Cerebellar nuclear complex (tissue), 1 donor: ENCODE measurements at places on chromosomes 16 and 17.

- DNase-seq: peak; percentile 44
Measured at GRCh38 chr16:30417529-30418349, 10.3 kb downstream of the ZNF771 start.

DNA sequence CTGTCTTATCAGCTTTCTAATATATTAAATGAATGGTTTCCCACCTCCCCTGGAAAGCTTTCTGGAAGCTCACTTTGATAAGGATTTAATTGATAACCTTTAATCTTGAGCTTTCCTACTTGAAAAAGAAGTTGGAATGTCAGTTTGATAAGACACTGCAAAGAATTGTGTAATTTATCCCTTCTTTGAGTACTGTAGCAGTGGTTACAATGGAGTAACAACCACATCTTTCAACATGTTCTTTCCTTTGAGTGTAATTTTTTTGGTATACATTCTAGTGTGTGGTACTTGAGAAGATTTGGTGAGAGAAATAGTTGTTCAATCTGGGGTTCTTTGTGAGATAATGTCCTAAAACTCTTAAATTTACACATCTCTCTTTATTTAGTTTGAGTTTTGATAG lies 43.4 kb downstream of the CPD start:
- DNase-seq: no peak

DNA sequence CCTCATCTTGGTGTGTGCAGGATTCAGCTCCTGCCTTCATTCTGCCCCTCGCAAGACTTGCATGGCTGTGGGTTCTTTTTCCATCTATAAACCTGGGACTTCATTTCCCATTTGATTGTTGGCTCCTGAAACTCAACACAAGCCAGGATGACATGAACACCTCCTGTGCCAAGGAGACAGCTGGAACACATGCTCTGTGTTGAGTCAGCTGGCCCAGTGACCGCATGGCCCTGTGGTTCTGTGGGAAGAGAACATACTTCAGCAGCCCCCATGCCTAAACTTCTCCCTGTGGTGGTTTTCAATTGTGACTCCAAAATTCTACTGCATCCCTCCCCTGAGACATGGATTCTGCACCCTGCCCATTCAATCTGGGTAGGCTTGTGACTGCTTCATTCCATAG lies 57.9 kb upstream of the FOXF1 start:
- no peak for DNase-seq

- DNase-seq: no peak
Measured at GRCh38 chr17:17303847-17304490, 796 bp downstream of the NT5M start.

- no peak for DNase-seq
Measured at GRCh38 chr16:85437166-85438052, 175.7 kb upstream of the GSE1 start.

GRCh38 chr16:48613061-48613957 lies 3.3 kb upstream of the N4BP1 start:
- DNase-seq: no peak

GRCh38 chr17:39617446-39618245 lies 9.1 kb upstream of the PPP1R1B start:
- no peak for DNase-seq

- DNase-seq: no peak
Measured at GRCh38 chr16:74635303-74635702, 28.4 kb upstream of the GLG1 start.

DNA sequence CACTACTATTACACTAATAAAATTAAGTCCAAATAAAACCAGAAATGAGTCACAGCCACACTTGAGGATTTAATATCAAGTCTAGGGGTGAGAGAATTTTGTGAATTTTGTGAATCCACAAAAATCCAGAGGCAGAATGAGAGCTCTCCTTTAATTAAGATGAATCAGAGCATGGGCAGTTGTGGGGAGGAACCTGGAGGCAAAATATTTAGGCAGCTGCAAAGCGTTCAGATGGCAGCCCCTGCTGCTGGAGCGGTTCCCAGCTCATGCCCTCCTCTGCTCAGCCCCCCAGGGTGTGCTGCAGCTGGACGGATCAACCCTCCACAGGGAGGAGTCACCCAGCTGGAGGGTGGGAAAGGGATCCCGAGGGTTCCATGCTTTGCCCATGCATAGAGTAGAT lies 43.4 kb upstream of the IRX6 start:
- DNase-seq: no peak

DNA sequence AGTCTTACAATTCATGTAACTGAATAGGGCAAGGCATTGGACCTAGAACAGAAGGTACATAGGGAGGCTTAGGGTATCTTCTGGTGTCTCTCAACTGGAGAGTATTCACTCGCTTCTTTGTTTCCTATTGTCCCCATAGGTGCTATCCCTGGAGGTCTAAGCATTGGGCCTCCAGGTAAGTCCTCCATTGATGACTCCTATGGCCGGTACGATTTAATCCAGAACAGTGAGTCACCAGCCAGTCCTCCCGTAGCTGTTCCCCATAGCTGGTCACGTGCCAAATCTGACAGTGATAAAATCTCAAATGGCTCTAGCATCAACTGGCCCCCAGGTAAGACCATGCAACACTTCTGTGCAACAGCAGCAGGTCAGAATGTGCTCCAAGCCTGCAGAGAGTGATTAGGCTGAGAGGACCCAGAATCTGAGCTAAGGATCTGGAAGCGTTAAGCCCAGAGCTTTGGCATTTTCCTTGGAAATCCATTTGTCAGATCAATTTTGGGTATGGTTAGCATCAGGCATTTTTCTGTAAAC lies 35.7 kb downstream of the TMC6 start:
- DNase-seq: no peak

- no peak for DNase-seq
Measured at GRCh38 chr17:65633988-65634387, 72.5 kb upstream of the AXIN2 start.

DNA sequence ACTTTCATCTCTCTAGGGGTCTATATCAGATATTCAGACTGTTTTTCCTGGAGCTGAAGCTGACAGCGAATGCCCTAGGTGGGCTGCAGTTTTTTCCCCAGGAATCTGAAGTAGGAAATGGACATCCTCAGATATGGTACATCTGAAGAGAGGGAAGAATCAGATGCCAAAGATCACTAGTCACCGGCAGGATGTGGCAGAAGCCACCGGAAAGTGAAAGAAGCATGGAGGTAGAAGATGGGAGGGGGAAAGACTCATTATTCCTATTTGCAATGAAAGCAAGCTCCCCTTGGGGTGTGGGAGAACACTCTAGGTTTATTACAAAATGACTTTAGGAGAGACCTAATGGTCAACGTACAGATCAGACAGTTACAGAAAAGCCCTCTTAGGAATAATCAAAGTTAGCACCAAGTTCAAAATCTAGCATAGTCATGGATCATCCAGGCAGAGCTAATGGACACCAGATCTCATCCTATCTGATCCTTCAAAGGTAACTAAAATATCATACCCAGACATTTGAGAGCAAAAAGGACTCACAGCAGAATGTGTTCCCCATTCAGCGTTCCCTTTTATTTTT lies 110.7 kb downstream of the HS3ST3A1 start:
- no peak for DNase-seq

- no peak for DNase-seq
Measured at GRCh38 chr17:67221062-67221998, 23.7 kb downstream of the HELZ start.

DNA sequence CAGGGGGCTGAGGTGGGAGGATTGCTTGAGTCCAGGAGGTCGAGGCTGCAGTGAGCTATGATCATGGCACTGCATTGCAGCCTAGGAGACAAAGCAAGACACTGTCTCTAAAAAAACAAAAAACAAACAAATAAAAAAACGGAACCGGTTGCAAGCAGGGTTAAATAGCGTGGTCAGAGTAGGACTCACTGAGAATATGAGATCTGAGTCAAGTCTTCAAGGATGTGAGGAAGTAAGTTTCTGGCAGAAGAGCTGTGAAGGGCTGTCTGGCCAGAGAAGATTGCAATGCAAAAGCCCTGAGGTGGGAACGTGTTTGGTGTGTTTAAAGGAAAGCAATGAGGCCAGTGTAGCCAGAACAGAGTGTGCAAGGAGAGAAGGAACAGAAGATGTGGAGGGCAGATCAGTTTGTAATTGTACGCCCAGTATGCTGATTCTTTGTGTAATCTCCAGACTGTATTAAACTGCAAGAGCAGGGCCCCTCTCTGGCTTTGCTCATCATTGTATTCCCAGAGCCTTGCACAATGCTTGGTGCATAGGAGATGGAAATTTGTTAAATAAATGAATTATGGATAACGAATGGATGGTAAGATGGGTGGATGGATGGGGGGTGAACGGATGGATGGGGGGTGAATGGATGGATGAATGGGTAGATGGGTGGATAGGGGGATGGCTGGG lies 6.3 kb downstream of the G6PC1 start:
- DNase-seq: no peak

DNA sequence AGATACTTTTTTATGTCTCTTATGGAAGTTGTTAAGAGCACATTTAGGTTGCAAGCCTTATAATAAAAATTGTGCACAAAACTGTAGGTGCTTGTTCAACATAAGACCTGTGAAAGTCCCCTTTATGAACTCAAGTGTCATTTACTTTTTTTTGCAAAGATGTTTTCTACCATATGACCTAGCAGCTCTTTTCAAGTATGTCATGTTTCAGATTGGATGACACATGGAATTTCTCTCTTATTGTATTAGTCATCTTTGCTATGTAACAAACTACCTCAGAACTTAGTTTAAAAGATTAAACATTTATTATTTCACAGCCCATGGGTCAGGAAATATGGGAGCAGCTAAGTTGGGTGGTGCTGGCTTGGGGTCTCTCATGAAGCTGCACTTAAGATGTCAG lies 57.9 kb downstream of the PHKB start:
- DNase-seq: no peak

GRCh38 chr16:57884655-57885133 lies 82.4 kb upstream of the KIFC3 start:
- no peak for DNase-seq

- no peak for DNase-seq
Measured at GRCh38 chr16:2095918-2096582, 39.6 kb downstream of the PKD1 start.

DNA sequence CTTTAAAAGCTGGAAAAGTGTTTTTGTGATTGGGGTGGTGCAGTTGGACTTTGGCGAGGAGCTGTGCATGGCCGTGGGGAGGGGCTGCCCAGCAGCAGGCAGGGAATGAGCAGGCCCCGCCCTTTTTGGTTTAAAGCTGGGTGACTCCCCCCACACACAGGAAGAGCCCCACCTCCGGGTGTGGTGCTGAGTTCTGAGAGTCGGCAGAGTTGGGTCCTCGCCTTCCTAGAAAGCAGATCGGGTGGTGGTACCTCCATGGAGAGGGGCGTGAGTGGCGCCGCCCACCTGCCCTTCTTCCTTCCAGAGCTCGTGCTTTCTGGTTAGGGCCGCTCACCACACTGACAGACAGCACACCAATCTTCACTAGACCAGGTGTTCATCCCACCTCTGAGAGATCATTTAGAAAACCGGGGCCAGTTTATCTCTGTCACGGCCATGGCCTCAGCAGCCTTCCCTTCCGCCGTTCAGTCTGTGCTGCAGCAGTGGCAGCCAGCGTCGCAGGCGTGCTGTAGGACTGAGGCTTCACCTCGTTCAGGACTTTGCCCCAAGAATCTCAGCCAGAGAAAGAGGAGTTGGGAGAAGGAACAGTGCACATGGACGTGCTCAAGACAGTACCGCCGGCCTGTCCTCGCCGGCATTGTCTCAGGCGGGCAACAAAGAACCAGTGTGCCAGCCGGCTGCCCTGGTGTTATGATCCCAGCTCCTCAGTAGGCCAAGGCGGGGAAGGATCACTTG lies 144.0 kb upstream of the CHMP6 start:
- DNase-seq: no peak

DNA sequence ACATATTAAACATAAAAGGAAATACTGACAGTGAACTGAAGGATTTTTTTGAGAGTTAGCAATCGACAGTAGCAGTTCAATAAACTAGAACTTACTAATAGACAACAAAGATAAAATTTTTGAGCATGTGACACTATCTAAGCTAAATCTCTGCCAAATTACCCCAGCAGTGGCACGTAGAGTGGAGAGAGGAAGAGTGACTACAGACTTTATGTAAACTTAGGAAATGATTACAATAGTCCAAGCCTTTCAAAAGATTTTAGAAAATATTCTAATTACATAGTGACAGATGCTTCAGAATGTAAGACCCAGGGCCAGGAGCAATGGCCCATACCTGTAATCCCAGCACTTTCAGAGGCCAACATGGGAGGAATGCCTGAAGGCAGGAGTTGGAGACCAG lies 52.4 kb downstream of the CFDP1 start:
- DNase-seq: no peak

GRCh38 chr17:28326114-28326513 lies 7.1 kb downstream of the TMEM97 start:
- no peak for DNase-seq

- no peak for DNase-seq
Measured at GRCh38 chr16:29779474-29779873, 1.4 kb downstream of the ZG16 start.

- DNase-seq: no peak
Measured at GRCh38 chr16:72840631-72841381, 207.1 kb downstream of the ZFHX3 start.

- peak; percentile 50 for DNase-seq
Measured at GRCh38 chr17:32127158-32127897, 15.0 kb upstream of the RHOT1 start.

- peak; percentile 31 for DNase-seq
Measured at GRCh38 chr16:30953511-30954124, 3.9 kb upstream of the SETD1A start.

GRCh38 chr17:82081546-82081945 lies 15.9 kb upstream of the DUS1L start:
- DNase-seq: no peak

DNA sequence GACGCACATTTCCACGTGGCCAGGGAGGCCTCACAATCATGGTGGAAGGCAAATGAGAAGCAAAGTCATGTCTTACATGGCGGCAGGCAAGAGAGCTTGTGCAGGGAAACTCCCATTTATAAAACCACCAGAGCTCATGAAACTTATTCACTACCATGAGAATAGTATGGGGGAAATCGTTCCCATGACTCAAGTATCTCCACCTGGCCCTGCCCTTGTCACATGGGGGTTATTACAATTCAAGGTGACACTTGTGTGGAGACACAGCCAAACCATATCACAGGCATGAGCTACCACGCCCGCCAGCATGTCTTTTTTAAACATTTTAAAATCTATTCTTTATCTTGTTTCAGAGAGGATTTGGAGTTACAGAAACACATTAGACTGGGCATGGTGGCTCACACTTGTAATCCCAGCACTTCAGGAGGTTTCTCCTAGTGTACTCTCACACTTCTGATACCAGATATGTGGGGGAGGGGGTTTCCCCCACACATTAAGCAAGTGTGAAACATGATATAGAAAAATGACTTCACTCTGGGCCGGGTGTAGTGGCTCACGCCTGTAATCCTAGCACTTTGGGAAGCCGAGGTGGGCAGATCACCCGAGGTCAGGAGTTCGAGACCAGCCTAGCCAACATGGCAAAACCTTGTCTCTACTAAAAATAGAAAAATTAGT lies 5.6 kb upstream of the ATMIN start:
- no peak for DNase-seq
